Stimulated activated CD8-positive, alpha-beta memory T cell treated with anti-CD3 and anti-CD28 coated beads, Interleukin-4, amount 100 ng/mL, for 1 hour (primary cell): ENCODE measurements at places on chromosomes 1 and 21.

DNA sequence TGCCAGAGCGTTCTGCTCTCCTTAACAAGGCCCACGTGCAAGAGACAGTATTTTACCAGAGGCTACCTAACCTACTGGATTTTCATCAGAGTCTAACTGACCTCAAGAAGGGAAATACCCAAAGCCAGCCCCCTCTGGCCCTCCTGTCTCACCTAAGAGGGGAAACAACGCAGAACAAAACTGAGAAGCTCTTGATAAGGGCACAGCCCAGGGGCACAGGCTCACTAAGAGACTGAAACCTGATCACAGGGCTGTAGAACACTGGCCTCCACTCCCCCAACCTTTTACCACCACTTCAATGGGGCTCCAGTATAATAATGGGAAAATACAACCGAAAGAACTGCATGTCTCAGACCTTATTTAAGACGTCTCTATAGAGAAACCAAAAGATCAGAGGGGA is 449.5 kb upstream of the CAMK1G start:
- DNase-seq: no peak

DNA sequence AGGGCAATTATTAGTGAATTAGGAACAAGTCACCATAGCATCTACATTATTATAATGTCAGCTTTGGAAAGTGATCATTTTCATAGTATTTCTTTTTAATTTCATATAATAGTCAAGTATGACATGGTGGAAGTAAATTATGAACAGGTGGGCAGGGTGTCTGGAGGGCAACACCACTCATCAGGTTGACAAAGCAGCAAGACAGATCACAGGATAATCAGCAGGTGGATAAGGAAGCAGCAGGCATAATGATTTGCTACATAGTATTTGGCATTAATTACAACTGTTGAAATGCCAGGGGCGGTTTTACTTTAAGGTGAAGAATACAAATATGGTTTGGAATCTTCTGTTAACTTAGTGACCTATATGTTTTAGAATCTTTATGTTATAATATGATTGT is 1342.2 kb downstream of the PLA2G4A start:
- no peak for DNase-seq

GRCh38 chr1:17365293-17365692 is 6.7 kb upstream of the PADI6 start:
- DNase-seq: no peak

GRCh38 chr1:69898403-69898947 is 306.9 kb downstream of the LRRC40 start:
- no peak for DNase-seq

DNA sequence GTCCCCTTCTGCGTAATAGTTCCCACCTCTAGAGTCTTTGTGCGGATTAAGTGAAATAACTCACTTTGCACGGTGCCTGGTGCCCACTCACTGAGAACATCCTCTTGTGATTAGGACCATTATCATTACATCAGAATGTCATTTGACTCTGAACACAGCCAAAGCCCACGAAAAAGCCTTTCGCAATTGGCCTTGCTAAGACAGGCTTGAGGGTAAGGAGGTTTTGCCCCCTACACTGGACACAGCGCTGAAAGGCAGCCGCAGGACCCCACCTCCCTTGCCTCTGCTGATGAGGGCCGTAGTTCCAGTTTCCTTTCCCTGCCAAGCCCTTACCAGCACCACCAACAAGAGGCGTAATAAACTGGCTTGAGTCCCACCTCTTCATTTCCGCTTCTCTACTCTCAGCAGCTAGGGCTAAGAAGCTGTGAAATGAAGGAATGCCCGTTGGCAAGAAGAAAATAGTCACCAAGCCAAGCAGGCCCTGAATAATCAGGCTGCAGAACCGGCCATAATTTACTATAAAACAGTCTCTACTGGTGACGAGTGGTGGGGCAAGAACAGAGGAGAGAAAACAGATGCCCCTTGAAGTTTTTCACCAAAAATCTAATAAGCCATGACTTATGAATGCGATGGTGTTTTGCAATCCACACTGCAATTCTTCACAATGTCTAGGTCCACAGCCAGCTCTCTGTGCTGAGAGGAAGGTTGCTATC is 53.1 kb downstream of the SH3GLB1 start:
- DNase-seq: no peak

DNA sequence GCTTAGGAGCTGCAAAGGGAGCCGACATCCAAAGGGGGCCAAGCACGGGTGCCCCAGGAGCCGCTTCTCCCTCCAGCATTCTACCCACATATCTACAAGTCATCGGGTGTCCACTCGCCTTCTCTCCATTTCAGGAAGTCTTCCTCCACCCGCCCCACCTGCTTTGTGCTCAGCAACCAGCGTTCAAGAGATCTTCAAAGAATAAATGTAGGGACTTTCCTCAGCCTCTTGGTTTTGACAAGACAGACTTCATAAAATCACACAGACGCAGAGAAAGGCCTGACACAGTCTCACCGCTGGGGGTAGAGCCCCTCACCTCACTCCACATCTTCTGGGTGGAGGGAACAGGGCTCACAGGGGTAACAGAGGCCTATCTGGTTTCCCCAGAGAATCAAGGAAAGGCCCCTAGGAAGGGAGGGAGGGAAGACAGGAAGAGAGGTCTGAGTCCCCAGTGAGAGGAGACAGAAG is 49.5 kb downstream of the SSBP3 start:
- DNase-seq: no peak

DNA sequence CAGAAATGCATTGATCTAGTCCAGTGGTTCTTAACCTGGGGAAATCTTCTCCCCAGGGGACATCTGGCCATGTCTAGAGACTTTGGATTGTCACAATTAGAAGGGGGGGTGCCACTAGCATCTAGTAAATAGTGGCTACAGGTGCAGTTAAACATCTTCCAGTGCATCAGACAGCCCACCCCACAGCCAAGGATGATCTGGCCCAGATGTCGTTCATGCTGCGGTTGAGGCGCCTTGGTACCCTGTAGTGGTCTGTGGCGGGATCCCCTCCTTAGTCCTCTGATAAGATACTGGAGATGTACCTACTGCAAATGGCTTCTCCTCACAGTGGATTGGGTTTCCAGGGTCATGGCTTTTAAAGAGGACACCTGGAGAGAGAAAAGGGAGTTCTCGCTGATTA is 69.8 kb downstream of the PRDM2 start:
- no peak for DNase-seq

GRCh38 chr1:239417221-239417620 is 30.9 kb downstream of the CHRM3 start:
- no peak for DNase-seq

GRCh38 chr1:1597275-1597930 is 2.5 kb downstream of the FNDC10 start:
- no peak for DNase-seq

DNA sequence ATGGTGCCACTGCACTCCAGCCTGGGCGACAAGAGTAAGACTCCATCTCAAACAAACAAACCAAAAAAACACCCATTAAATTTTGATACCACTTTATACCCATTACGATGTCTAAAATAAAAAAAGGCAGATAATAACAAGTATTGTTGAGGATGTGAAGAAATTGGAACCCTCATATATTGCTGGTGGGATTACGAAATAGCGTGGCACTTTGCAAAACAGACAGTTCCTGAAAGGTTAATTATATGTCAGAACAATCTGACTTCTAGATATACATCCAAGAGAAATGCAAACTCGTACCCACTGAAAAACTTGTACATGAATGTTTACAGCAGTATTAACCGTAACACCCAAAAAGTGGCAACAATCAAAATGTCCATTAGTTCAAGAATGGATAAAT is 70.3 kb downstream of the USP24 start:
- no peak for DNase-seq

DNA sequence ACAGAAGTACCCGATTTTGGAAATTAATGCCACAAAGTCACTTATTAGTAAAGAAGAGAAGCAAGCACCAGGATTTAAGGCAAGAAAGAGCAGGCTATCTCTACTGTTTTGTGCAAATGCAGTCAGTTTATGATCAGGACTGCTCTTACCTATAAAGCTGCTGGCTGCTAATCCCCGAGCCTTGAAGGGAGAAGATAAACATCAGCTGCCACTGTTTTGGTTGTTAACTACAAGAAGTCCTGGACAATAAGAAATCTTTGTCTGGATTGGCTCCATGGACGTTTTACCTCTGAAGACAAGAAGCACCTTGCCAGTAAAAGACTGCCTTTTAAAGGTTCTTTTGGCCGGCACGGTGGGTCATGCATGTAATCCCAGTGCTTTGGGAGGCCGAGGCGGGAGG is 21.4 kb downstream of the FRRS1 start:
- no peak for DNase-seq

DNA sequence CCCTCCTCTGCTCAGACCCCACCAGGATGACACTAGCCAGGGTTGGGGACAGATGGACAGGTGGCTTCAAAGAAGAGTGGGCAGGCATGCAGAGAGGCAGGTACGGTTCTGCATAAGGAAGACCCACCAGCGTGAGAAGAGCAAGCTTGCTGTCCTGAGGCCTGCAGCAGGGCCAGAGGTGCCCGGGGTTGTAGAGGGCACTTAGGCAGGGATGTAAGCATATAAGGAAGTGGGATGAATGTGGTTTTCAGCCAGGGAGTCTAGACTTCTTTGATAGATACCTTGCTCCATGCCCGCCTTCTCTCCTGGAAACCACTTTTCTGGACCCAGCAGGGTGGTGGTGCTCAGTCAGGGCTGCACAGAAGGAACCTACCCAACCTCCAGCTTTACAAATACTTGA is 1.4 kb downstream of the TTC39A start:
- DNase-seq: no peak

DNA sequence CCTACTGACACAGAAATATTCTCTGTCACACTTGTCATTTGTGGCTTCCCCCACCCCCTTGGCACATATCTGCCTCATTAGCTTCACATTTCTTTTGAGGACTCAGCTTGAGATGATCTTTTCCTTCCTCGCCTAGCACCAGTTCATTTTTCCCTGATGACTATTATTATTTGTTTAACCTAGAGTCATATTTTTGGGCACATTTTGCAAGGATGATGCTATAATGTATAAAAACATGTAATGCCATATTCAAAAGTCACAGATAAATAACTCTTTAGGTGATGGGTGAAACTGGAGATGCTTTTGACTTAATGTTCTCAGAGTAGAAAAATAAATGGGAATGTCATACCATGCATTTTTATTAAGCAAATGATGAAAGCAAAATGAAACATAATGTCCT is 202.7 kb downstream of the BACH1 start:
- no peak for DNase-seq

DNA sequence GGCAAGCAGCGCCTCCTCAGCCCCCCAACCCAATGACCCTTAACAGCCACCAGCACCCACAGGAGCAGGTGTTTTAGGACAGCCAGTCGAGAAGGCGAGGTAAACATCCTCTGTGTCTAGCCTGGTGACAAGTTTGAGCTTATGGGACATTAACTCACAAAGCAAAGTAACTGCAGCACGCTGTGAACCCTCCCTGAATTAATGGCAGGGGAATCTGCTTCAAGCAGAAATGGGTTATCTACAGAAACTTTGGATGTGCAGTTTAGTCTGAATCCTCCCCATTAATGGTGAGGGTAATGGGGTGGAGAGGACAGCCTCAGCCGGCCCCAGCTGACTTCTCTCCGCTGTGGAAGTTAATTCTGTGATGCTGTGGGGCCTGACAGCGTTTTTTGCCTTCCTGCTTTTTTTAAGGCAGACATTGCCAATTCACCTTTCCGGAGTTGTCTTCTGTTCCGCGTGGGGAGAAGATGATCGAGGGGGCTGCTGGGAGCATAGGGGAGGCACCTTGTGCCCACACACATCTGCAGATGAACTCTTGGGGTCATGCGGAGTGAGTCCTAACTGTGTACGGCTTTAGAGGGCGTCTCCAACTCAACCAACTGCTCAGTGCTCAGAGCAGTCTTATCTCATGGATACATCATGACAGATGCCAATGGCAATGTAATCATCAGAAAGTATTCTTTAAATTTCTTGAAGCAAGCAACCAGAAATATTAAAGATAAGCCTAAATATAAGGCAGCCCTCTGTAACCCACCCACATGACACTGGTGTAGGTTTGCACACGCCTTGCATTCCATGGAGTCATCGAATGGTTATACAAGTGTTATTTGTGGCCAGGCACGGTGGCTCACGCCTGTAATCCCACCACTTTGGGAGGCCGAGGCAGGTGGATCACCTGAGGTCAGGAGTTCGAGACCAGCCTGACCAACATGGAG is 41.0 kb downstream of the POFUT2 start:
- no peak for DNase-seq

GRCh38 chr1:238360474-238360873 is 469.8 kb upstream of the ZP4 start:
- no peak for DNase-seq

DNA sequence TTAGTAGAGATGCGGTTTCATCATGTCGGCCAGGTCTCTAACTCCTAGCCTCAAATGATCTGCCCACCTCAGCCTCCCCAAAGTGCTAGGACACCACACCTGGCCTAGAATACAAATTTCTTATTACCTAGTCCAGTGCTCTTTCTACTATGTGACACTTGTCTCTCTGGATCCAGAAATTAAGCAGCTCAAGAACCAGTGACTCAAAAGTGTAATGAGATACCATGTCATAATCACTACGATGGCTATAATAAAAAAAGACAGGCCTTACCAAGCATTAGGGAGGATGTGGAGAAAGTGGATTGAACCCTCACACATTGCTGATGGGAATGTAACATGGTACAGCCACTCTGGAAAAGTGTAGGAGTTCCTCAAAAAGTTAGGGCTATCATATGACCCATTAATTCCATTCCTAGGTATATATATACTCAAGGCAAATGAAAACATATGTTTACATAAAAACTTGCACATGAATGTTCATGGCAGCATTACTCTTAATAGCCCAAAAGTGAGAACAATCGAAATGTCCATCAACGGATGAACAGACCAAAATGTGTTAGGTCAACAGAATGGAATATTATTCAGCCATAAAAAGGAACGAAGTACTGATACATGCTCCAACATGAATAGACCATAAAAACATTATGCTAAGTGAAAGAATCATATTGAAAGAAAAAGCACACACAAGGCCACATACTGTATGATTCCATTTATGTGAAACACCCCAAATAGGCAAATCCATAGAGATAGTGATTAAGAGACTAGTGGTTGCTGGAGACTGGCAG is 8.3 kb downstream of the TEX38 start:
- no peak for DNase-seq

DNA sequence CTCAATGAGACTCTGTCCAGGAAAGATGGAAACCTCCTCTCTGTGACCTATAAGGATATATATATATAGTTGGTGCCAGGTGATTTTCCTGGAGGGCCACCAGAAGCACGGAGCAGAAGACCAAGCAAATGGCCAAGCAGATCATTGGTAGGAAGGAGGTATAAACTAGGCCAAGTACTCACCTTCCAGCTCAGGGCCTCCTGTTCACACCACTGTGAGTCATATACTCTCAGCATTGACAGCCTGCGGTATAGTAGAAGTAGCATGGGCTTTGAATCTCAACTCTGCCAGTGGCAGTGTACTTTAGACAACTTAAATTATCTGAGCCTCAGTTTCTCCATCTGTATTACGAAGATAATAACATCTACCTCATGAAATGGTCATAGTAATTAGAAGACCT is 15.4 kb downstream of the IL12RB2 start:
- DNase-seq: no peak

GRCh38 chr21:44836666-44837471 is 19.0 kb upstream of the SUMO3 start:
- no peak for DNase-seq

GRCh38 chr1:184365699-184366098 is 21.1 kb upstream of the C1orf21 start:
- DNase-seq: no peak
